ENCODE measurements at places on chromosomes 4 and X.

GRCh38 chr4:87304745-87305432, 17.8 kb downstream of the HSD17B13 start:
- DNase-seq: no peak

GRCh38 chr4:55037728-55038127, 87.7 kb downstream of the KDR start:
- DNase-seq: no peak

GRCh38 chrX:149898554-149898953, 17.6 kb downstream of the MAGEA8 start:
- DNase-seq: no peak

- DNase-seq: no peak
These were observed 213.3 kb downstream of the GLUD2 start for GRCh38 chrX:121260596-121261240.

DNA sequence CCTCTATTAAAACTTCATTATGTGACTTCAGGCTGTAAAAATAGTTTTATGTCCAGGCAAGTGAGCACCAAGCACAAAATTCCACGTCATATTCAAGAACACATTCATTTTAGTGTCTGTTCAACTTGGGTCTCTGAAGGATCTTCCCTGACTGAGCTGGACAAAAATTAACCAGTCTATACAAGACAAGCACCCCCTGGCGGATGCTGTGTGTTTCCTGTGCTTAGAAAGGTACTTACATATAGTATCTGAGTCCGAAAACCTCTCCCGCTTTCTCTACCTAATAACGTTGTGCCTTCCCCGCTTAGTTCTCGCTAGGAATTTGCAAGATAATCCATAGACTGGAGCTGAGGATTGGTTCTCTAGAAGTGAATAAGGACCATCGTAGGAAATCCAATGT, 2214.5 kb upstream of the TENM3 start:
- peak; percentile 12 for DNase-seq

DNA sequence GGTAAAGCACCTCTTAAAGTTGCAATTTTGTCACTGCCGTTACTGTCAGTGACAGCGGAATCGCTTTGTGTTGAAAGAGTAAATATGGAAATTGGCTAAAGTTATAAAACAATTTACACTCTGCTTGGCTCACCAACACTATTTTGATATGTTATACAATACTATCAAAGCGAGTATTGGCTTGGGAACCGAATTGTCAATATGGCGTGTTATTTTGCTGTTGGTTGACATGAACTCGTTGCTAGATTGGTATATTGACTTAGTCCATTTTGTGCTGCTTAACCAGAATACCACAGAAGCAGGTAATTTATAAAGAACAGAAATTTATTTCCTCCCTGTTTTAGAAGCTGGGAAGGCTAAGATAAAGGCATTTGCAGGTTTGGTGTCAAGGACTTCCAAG, 58.6 kb downstream of the DCK start:
- DNase-seq: no peak

DNA sequence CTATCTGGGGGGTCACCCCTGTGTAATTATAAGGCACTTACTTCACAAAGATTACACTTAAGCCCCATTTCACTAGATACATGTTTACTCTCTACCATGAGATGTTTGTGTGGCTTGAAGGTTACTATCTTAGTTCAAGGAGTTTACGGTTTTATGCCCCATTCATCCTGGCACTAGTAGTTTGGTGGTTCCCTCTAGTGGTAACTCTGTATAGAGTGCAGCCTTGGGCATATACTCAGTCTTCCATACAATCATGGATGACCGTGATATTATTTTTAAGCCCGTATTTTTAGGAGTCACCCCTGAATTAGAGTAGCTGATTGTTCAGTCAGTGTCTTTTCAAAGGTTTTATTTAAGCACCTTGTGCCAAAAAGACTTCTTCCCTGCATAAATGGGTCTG, 109.9 kb upstream of the FAM47C start:
- no peak for DNase-seq

GRCh38 chrX:17602245-17602644, 135.0 kb upstream of the SCML1 start:
- DNase-seq: no peak
